ENCODE measurements at places on chromosomes 6 and 20.

GRCh38 chr6:141252828-141253608, 879.7 kb upstream of the GJE1 start:
- DNase-seq, result no peak

- DNase-seq, result no peak
Measured at GRCh38 chr6:12034349-12034748, 22.2 kb downstream of the HIVEP1 start.

DNA sequence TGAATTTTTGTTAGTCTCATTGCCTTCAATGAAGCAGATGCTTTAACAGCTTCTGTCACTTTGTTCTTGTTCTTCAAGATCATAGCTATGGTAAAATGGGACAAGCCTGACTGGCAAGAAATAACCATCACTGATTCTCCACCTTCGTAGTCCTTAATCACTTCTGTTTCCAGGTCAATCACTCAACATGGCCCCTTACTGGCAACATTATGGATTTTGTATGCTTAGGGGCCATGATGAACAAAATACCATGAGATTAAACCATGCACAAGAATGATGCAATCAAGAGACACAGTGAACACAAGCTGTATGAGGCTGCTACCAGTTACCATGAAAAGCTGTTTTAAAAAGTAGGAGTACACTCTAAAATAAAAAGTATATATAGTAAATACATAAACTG, 32.8 kb downstream of the ADNP start:
- no peak for DNase-seq

- no peak for DNase-seq
Measured at GRCh38 chr20:11776687-11777086, 141.0 kb upstream of the BTBD3 start.

- no peak for DNase-seq
Measured at GRCh38 chr20:38090061-38090460, 56.5 kb downstream of the RPRD1B start.

GRCh38 chr6:45814772-45815171, 200.9 kb downstream of the CLIC5 start:
- no peak for DNase-seq

Data from vagina (tissue), 2 donors.